Activated T-cell treated with anti-CD3 and anti-CD28 coated beads, Interleukin-2, amount 50 U/mL, for 72 hours (primary cell): ENCODE measurements at places on chromosomes 13 and 19.

GRCh38 chr13:73223372-73223781 is 164.6 kb downstream of the KLF5 start:
- no peaks in the 10 kb centered on the region for H3K36me3 ChIP-seq
- H3K27ac ChIP-seq = no peak overlapping the region
- H3K4me1 ChIP-seq = peaks cover 31% of the 10 kb centered on the region
- H3K4me3 ChIP-seq = no peak overlapping the region
- peaks cover 15% of the 10 kb centered on the region for H3K27me3 ChIP-seq
- peak; percentile 57 for DNase-seq

DNA sequence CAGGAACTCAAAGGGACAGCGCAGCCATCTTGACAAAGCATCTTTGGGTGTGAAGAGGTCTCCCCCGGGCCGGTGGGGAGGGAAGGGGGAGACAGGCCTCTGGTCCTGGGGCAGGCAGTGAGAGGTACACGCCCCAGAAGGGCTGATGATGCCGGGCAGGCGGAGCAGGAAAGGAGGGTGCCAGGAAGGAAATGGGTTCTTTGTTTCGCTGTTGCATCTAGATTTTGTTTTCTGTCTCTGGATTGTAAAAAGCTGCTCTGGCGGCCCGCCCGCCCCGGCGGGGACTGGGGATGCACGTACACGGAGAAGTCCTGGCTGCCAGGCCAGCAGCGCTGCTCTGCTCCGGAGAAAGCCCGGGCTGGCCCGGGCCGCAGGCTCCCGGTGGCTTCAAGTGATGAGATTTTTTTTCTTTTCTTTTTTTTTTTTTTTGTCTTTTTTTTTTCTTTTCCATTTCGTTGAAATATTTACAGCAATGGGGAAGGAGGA is 13.2 kb upstream of the ASF1B start:
- DNase-seq = peak; percentile 40
- H3K36me3 ChIP-seq = no peaks in the 10 kb centered on the region
- H3K27ac ChIP-seq = peak overlapping the region; percentile 94
- H3K27me3 ChIP-seq = no peaks in the 10 kb centered on the region
- peaks cover 37% of the 10 kb centered on the region for H3K4me1 ChIP-seq

DNA sequence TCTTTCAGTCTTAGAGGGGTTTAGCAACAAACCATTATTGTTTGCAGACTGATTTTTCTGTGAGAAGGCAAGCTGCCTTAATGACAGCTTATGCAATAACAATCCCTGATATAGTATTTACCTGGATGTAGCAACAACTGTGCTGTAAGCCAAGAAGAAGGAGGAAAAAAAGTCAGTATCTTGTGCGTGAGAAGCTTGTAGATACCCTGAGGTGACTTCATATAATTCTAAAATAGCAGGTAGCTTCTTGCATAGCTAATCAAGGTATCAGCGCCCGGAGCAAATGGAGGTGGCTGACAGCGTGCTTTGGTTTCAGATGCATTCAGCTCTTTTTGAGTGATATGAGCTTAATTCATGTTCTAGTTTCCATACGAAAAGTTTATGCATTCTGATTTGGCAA is 309.8 kb downstream of the KLF5 start:
- no peak overlapping the region for H3K27ac ChIP-seq
- H3K36me3 ChIP-seq = no peaks in the 10 kb centered on the region
- H3K4me3 ChIP-seq = no peak overlapping the region

- H3K27ac ChIP-seq = no peak overlapping the region
- H3K36me3 ChIP-seq = no peaks in the 10 kb centered on the region
- H3K4me1 ChIP-seq = peaks cover 10% of the 10 kb centered on the region
- no peaks in the 10 kb centered on the region for H3K27me3 ChIP-seq
Measured at GRCh38 chr19:17873786-17874757, 2.3 kb downstream of the SLC5A5 start.

GRCh38 chr19:42184401-42184861 is 33.0 kb downstream of the DEDD2 start:
- peaks cover 24% of the 10 kb centered on the region for H3K4me1 ChIP-seq
- peak overlapping the region; percentile 86 for H3K27ac ChIP-seq
- no peaks in the 10 kb centered on the region for H3K27me3 ChIP-seq
- no peak overlapping the region for H3K4me3 ChIP-seq

GRCh38 chr13:35888457-35888883 is 242.7 kb downstream of the DCLK1 start:
- H3K27me3 ChIP-seq = no peaks in the 10 kb centered on the region
- no peaks in the 10 kb centered on the region for H3K4me1 ChIP-seq
- no peaks in the 10 kb centered on the region for H3K36me3 ChIP-seq
- H3K27ac ChIP-seq = no peak overlapping the region

DNA sequence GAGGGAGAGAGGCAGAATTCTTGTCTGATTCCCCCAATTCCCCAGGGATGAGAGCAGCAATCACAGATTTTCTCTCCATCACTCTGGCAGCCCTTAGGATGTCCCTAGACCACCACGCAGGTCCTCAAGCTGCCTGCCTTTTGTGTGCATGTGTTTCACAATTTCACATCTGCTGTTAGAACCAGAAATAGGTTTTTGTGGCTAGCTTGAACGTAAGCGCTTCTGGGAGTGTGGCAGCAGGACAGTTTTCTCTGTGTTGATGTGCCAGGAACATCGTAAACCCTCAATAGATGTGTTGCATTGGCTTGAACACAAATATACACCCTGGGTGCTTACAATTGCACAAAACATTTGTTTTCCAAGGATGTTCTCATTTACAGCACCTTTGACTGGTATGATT is 78.8 kb upstream of the TMTC4 start:
- H3K27me3 ChIP-seq = peaks cover 5% of the 10 kb centered on the region
- H3K36me3 ChIP-seq = no peaks in the 10 kb centered on the region
- DNase-seq = no peak
- H3K4me1 ChIP-seq = no peaks in the 10 kb centered on the region

GRCh38 chr13:96141032-96141431 is 51.1 kb downstream of the HS6ST3 start:
- no peaks in the 10 kb centered on the region for H3K36me3 ChIP-seq
- H3K27me3 ChIP-seq = no peaks in the 10 kb centered on the region
- H3K4me1 ChIP-seq = no peaks in the 10 kb centered on the region
- H3K4me3 ChIP-seq = no peak overlapping the region
- no peak for DNase-seq

DNA sequence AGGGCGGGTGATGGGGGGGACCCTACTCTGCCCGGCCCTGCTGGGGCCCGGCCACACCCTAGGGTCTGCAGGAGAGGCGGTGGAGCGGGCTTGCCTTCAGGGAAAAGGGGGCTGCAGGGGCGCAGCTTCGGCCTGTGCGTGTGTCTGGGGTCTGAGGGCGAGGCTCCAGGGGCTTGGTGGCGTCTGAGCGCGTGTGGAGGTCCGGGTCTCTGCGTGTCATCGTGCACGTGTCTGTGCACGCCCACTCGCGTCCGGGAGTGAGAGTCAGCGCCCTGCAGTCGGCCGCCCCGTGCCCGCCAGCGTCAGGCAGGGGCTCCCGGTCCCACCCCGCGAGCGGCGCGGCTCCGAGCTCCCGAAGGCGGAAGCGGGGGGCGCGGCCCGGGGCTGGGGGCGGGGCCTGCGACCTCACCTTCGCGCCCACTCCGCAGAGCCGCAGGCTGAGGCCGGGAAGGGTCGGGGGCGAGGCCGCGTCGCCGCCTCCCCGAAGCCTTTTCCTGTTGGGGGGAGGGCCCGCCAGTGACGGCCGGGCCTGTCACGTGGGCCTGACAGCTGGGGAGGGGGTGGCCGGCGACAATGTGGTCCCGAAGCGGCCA is at the start of gene ARHGAP45:
Gene ARHGAP45, plus strand, starts transcription at position 420 of the 593 bp plus-strand sequence. CDS start 239 bp downstream, outside the sequence.
- H3K27me3 ChIP-seq = no peaks in the 10 kb centered on the region
- H3K36me3 ChIP-seq = peaks cover 15% of the 10 kb centered on the region
- H3K4me3 ChIP-seq = peak within 1 kb of the TSS; percentile 93
- DNase-seq = peak; percentile 86

DNA sequence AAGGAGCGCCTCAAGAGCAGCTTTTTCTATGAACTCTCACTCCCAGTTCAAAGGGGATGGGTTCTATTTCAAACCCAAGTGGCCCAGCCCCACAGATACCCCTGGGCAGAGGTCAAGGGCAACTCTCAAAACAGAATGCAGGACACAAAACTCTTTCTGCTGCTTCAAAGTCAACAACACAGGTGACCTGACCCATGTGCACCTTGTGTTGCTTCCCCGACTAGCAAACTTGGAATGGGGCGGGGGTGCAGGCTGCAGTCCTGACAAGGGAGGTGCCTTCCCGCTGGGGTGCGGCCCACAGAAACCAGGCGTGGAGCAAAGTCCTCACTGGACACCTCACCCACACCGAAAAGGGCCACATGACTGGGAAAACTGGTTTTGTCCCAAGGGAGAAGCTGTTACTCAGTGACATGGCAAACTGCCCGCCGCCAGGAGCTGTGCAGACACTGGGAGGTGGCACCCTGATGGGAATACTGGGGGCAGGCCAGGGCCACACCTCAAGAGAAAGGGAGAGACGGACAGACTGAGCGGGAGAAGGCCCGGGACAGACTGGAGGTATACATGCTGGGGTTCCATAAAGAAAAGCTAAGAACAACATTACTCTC is 17.4 kb downstream of the ZC3H4 start:
- H3K4me3 ChIP-seq = peak overlapping the region; percentile 92
- H3K36me3 ChIP-seq = peaks cover 26% of the 10 kb centered on the region
- peak overlapping the region; percentile 100 for H3K27ac ChIP-seq
- DNase-seq = no peak
- no peaks in the 10 kb centered on the region for H3K27me3 ChIP-seq
- peaks cover 71% of the 10 kb centered on the region for H3K4me1 ChIP-seq

DNA sequence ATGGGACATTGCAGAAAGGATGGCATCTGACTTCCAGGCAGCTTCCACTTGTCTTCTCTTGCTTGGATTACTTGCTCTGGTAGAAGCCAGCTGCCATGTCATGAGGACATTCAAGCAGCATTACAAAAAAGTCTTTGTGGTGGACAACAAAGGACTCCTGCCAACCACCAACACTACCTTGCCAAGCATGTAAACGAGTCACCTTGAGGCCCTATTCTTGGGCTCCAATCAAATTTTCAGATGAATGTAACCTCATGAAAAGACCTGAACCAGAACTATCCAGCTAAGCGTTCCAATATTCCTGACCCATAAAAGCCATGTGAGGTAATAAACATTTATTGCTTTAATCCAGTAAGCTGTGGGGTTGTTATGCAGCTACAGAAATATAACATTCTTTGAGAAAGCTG is 12.5 kb downstream of the PROSER1 start:
- no peak overlapping the region for H3K4me3 ChIP-seq
- no peak overlapping the region for H3K27ac ChIP-seq
- H3K27me3 ChIP-seq = no peaks in the 10 kb centered on the region
- DNase-seq = no peak
